ENCODE measurements at places on chromosomes 5 and 9.

DNA sequence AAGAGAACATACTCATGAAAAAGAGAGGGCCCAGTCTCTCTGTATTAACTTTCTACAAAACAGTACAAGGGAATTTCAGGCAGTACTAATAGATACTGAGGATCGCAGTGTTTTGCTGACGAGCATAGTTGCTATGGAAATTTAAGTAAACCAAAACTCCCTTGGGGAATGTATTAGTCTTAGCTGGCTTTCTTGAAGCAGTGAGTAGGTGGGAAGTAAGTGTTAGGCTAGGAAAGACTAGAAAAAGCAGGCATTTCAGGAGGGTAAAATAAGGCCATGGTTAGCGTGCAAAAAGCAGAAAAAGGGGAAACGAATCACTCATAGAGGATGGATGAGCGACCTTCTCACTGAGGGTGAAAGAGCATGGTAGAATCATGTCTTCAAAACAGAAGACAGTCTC lies 84.3 kb upstream of the ACTBL2 start:
- DNase-seq, result no peak
- H3K27ac ChIP-seq, result no peak overlapping the region
- H3K27me3 ChIP-seq, result no peaks in the 10 kb centered on the region
- no peaks in the 10 kb centered on the region for H3K36me3 ChIP-seq
- no peak overlapping the region for H3K4me3 ChIP-seq

DNA sequence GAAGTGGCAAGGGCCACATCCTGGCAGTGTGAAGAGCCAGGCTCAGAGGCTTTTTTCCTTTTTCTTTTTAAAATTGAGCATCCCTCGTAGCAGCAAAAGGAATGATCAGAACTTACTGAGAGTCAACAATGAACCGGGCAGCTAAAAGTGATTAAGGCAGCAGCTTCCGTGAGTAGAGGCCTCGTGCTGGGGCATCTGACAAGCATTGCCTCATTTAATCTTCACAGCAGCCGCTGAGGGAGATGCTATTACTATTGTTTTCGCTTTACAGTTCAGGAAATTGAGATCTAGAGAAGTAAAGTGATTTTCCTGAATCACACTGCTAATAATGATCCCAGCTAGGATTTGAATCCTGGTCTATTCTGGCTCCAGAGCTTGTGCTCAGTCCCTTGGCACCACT lies 30.7 kb upstream of the PTGS1 start:
- H3K4me1 ChIP-seq, result no peaks in the 10 kb centered on the region
- H3K27ac ChIP-seq, result no peak overlapping the region
- peaks cover 6% of the 10 kb centered on the region for H3K27me3 ChIP-seq
- no peak for DNase-seq

DNA sequence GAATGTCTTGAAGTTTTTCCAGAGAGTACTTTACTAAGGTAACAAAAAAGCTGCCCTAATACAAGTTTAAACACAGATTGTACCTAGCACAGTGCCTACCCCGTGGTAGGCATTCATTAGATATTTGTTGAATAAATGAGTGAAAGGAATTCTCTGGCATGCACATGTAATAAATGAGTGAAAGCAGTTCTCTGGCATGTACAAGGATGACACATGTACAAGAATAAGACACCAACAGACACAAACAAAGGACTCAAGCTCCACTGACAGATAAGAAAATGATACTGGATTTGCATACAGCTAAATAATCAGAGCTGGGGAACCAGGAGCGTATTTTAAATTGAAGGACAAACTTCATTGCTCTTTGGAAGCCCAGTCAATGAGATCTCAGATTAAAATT lies 535.8 kb downstream of the EFNA5 start:
- no peak overlapping the region for H3K4me3 ChIP-seq
- no peak for DNase-seq
- H3K4me1 ChIP-seq, result no peaks in the 10 kb centered on the region
- no peak overlapping the region for H3K27ac ChIP-seq

- peaks cover 7% of the 10 kb centered on the region for H3K4me1 ChIP-seq
- H3K36me3 ChIP-seq, result no peaks in the 10 kb centered on the region
- no peak overlapping the region for H3K4me3 ChIP-seq
- peak overlapping the region; percentile 0 for H3K27ac ChIP-seq
- DNase-seq, result peak; percentile 40
- H3K27me3 ChIP-seq, result no peaks in the 10 kb centered on the region
Observed at GRCh38 chr9:81431641-81432040, 257.7 kb downstream of the TLE1 start.

- H3K27ac ChIP-seq, result no peak overlapping the region
- no peak for DNase-seq
- peaks cover 6% of the 10 kb centered on the region for H3K4me1 ChIP-seq
- no peaks in the 10 kb centered on the region for H3K27me3 ChIP-seq
- no peaks in the 10 kb centered on the region for H3K36me3 ChIP-seq
- H3K4me3 ChIP-seq, result no peak overlapping the region
Observed at GRCh38 chr9:79798450-79798849, 226.7 kb downstream of the TLE4 start.

- no peaks in the 10 kb centered on the region for H3K36me3 ChIP-seq
- H3K27me3 ChIP-seq, result no peaks in the 10 kb centered on the region
Observed at GRCh38 chr5:92525131-92525530, 1055.9 kb downstream of the NR2F1-AS1 start.

- H3K4me3 ChIP-seq, result no peak overlapping the region
- no peaks in the 10 kb centered on the region for H3K36me3 ChIP-seq
- H3K27me3 ChIP-seq, result 0 out of 2 replicates have a peak, but pooled peaks cover 4% of the 10 kb centered on the region
- H3K27ac ChIP-seq, result no peak overlapping the region
Observed at GRCh38 chr9:120261419-120261818, 318.5 kb downstream of the CDK5RAP2 start.

DNA sequence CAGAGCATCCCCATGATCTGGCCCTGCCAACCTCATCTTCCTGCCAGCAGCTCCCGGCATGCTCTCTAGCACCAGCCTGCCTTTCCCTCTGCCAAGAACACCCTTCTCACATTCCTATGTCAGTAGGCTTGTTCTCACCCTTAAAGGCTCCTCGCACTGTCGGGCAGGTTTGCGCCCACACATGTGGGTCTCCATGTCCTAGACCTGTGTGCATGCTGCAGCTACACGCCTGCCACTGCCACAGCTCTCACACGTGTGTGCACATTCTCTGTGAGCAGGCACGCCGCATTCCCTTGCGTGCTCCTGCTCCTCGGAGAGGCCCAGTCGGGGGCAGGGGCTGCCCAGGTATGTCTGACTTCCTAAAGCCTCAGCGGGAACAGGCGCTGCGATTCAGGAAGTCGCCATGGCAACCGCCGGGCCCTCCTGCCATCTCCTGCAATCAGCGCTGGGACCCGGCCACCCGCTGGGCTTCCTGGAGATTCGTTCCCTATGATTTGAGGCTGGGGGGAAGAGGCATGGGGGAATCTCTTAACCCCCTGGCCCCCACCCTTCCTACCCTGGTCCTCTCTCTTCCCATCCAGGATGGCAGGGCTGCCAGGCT lies 28.1 kb downstream of the NDUFA8 start:
- H3K36me3 ChIP-seq, result no peaks in the 10 kb centered on the region
- peaks cover 6% of the 10 kb centered on the region for H3K4me1 ChIP-seq
- no peak overlapping the region for H3K4me3 ChIP-seq
- no peak overlapping the region for H3K27ac ChIP-seq
- peaks cover 3% of the 10 kb centered on the region for H3K27me3 ChIP-seq
- peak; percentile 45 for DNase-seq

DNA sequence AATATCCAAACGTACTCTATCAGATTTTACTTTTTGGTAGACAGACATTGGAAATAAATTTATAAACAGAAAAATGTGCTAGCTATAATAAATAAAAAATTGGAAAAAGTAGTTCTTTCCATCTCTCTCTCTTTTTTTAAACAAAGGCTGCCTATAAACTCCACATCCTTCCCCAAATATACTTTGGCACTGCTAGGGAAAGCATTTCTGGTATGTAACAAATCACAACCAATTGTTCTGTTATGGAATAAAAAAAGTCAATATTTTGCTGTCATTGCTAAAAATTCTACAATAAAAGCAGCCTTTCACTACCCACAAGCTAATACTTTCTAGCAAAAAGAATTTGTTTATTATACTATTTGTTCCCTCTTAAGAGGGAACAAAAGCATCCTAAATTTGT lies 169.2 kb upstream of the TARS1 start:
- H3K27me3 ChIP-seq, result no peaks in the 10 kb centered on the region
- H3K4me1 ChIP-seq, result peaks cover 14% of the 10 kb centered on the region
- H3K4me3 ChIP-seq, result no peak overlapping the region

GRCh38 chr9:89497978-89498851 lies at the start of gene SEMA4D:
SEMA4D (minus strand) TSS chr9:89498113; CDS start chr9:89405456, 92,657 bp downstream.
- H3K4me3 ChIP-seq, result no peak within 1 kb of the TSS
- no peak within 1 kb of the TSS for H3K27ac ChIP-seq
- no peak for DNase-seq
- no peaks in the 10 kb centered on the region for H3K4me1 ChIP-seq
- peaks cover 11% of the 10 kb centered on the region for H3K27me3 ChIP-seq

DNA sequence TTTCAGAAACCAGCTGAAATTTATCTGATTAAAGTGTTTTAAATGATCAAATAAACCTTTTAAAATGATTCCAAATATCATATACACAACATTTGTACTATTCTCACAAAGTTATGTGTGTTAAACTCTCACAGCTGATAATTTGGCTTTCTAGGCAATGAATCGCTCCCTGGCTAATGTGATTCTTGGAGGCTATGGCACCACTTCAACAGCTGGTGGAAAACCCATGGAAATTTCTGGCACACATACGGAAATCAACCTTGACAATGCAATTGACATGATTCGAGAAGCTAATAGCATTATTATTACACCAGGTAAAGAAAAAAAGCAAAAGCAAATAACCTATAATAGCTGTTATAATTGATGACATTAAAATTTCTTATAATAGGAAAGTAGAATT lies 72.4 kb downstream of the NNT start:
- no peaks in the 10 kb centered on the region for H3K27me3 ChIP-seq
- no peaks in the 10 kb centered on the region for H3K4me1 ChIP-seq
- H3K27ac ChIP-seq, result no peak overlapping the region
- peaks cover 29% of the 10 kb centered on the region for H3K36me3 ChIP-seq

DNA sequence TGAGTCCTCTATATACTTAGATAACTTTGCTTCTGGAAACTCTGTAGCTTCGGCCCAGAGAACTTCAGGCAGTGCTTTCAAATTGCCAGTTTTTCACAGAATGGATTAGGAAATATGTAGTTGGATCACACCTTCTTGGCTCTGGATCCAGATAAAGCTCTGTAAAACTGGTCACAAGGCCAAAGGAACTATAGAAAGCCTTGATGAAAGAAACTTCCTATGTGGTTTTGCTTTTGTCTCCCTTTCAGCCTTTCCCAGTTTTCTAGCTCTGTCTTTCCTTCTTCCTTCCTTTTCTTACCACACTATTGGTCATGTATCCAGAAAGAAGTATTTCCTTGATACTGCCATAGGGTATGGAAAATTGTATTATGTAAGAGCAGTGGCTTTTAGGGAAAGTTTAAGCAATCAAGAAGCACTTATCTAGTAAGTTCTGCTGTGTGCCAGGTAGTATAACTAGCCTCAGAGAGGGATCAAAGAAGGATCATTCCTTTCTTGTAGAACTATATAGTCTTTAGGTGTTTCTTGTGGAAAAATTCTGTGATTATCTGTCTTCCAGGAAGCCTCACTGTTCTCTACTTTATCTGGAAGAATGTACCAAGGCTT lies 6.3 kb downstream of the GPR21 start:
- peaks cover 4% of the 10 kb centered on the region for H3K4me1 ChIP-seq
- H3K27ac ChIP-seq, result no peak overlapping the region
- no peak for DNase-seq
- no peak overlapping the region for H3K4me3 ChIP-seq
- no peaks in the 10 kb centered on the region for H3K27me3 ChIP-seq
- peaks cover 34% of the 10 kb centered on the region for H3K36me3 ChIP-seq

DNA sequence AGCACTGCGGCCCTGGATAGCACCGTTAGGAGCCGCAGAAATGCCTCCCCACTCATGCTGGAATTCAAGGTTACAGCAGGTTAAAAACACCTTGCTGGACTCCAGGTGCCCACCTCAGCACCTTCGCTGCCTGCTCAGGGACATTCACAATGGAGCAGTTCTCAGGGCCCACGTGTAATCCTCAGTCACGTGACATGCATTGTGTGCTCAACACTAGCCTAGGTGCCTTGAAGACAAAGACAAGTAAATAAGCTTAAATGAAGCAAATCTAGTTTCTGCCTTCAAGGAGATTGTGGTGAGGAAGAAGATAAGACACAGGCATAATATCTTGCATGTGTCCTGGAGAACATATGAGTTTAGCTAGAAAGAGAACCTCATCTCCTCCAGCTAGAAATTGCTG lies 82.1 kb downstream of the FSTL4 start:
- no peaks in the 10 kb centered on the region for H3K36me3 ChIP-seq
- no peak overlapping the region for H3K27ac ChIP-seq
- H3K27me3 ChIP-seq, result no peaks in the 10 kb centered on the region
- H3K4me3 ChIP-seq, result no peak overlapping the region

- no peak for DNase-seq
- no peaks in the 10 kb centered on the region for H3K27me3 ChIP-seq
- no peaks in the 10 kb centered on the region for H3K36me3 ChIP-seq
- no peak overlapping the region for H3K4me3 ChIP-seq
- peaks cover 48% of the 10 kb centered on the region for H3K4me1 ChIP-seq
Observed at GRCh38 chr5:77987988-77988387, 211.8 kb upstream of the TBCA start.

DNA sequence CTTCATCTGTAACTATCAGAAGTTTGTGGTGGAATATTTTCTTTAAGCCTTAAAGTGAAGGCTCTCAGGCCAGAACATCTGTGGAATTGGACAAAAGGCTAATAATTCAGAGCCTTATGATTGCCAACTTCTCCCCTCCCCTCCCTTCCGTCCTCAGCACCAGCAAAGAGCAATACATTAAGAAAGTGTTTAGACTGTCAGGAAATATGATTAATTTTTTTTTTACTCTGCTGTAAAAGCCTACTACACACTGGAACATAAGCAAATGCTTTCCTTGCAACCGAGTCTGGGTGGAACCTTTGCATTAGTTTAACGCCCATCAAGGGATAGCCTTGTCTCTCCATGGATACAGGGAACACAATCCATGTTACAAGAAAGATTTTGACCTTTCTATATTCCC lies 110.3 kb upstream of the TARS1 start:
- DNase-seq, result no peak
- H3K4me3 ChIP-seq, result no peak overlapping the region
- H3K27ac ChIP-seq, result no peak overlapping the region
- no peaks in the 10 kb centered on the region for H3K27me3 ChIP-seq

DNA sequence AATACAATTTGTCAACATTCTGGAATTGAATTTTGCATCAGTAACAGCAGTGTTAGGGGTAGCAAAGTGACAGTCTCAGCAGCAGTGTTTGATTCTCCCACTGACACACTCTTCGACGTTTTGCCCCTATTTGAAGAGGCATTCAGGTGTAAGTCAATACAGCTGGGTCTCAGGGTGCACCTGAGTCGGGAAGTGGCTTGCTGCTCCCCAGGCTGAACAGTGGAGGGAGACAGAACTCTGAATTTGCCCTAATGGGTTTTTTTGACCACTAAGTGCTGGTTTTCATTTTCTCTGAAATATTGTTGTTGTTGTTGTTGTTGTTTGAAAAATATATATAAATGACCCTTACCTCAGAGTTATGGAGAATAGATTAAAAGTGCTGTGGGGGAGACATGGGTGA lies 223.2 kb downstream of the TLR4 start:
- H3K27ac ChIP-seq, result no peak overlapping the region
- H3K4me3 ChIP-seq, result no peak overlapping the region
- no peaks in the 10 kb centered on the region for H3K4me1 ChIP-seq
- H3K27me3 ChIP-seq, result no peaks in the 10 kb centered on the region

All from SJCRH30 (cell line).